Immature natural killer cell (primary cell): ENCODE measurements at places on chromosomes 1 and 21.

- DNase-seq, result no peak
Measured at GRCh38 chr1:3293563-3294080, 160.8 kb upstream of the ARHGEF16 start.

DNA sequence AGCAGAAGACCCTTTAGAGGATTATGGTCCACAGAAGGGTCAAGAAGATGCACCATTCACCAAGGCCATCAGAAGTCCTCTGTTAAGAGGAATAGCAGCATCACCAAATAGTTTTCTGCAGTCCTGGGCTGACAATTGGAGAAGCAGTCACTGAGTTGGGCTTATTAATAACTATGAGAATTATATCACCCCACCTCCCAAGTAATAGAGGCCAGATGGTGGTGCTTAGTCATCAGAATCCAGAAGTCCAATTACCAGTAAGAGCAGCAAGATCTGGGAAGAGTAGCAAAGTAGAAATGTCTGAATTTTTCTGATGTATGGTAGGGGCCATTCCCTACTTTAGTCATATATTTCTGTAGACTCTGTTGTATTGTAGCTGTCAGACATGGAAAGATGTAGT, 6.1 kb upstream of the PSMA5 start:
- no peak for DNase-seq

DNA sequence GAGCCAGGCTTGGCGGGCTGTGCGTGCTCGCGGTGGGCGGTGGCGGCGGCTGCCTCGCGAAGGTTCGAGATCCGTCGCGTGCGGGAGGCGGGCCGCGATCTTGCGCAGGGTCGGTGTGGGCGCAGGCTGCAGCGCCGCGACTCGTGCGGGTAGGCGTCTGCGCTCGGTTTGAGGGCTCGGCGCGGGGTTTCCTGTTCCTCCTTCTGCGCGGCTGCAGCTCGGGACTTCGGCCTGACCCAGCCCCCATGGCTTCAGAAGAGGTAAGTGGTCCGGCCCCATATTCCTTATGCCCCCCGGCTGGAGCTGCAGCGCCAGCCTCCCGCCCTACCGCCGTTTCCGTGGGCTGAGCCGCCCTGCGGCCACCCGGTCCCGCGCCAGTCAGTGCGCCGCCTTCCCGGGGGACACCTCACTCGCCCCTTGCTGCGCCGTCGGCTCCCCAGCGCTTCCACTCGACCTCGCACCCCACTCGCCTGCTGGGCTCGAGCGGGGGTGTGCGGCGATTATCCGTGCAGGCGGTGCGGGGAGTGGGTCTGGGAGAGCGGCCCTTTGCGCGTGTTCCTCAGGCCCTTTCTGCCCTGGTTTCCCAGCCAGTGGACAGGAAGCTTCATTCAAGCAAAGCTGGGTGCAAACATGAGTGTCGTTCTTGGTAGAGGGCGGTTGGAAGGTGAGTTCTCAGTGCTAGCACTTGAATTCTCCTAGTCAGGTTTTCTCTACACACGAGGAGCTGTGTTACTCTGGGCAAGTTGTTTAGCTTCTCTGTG, at the start of gene CACYBP:
Gene CACYBP, plus strand, starts transcription at position 12 of the 761 bp plus-strand sequence. Its CDS starts 234 bp downstream, at position 246.
- no peak for DNase-seq

- DNase-seq, result no peak
Measured at GRCh38 chr1:70745199-70745598, 302.4 kb downstream of the PTGER3 start.

DNA sequence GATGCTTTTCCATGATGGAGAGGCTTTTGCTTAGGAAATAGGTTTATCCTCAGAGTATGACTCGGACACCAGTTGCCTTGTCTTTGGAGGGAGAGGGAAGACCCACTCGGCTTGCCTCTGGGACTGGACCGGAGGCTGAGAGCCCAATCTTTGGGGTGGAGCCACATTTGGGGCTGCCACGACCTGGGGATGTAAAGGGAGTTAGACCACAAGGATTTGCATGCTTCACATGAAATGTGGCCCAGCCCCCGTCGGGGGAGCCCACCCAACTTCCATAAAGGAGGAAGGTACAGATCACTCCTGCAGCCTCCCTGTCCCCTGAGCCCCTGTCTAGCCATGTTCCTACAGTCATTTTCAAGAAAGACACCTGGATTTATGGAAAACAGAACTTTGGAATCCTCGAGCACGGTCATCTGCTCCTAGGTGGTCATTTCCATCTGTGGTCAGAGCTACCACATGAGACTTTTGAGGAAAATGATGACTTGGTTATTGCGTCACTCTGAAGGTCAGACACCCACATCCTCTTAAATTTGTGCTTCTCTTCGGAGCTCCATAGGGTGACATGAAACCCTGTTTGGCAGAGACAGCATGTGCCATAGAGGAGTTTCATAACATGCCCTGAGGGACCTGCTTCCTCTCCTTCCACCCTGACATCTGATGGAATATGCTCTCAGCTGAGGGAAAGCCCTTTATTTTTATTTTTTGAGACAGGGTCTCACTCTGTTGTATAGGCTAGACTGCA, 99.4 kb upstream of the SLC45A1 start:
- no peak for DNase-seq

GRCh38 chr1:246301553-246302250, 205.4 kb downstream of the SMYD3 start:
- DNase-seq, result no peak

- no peak for DNase-seq
Measured at GRCh38 chr1:186066411-186066810, 308.6 kb downstream of the TPR start.

GRCh38 chr21:44888581-44889550, 15.4 kb upstream of the PTTG1IP start:
- no peak for DNase-seq

DNA sequence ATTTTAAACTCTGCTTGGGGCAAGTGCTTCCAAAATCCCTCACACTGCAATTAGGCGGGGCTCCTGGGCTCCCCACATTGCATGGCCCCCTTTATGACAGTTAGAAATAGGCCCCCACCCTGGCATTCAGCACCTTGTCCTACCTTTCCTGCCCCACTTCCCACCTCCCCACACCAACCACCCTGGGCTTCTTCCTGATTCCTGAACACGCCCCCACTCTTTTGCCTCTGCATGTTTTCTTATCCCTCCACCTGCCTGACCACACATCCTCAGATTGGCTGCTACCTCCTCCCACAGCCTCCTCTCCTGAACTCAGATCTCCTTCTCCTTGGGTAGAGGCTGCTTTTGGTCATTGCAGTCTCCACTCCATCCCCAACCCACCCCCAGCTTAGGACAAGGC, 1.5 kb downstream of the MOB3C start:
- DNase-seq, result no peak

GRCh38 chr1:1624443-1625403, 7.2 kb upstream of the MMP23B start:
- DNase-seq, result no peak

DNA sequence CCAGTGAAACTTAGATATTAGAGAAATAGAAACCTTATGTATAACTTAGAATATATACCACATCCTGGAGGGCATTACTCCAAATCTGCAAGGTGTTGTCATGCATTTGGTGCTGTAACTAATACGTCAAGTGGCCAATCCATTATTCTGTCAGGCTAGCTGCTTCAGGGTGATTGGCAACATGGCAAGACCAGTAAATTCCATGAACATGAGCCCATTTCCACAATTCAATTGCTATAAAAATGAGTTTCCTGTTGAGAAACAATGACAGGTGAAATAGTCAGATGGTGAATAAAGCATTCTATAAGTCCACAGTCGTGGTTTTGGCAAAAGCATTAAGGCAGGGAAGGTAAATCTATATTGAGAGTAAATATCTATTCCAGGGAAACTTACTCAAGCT, 566.0 kb downstream of the ADGRL2 start:
- DNase-seq, result no peak

DNA sequence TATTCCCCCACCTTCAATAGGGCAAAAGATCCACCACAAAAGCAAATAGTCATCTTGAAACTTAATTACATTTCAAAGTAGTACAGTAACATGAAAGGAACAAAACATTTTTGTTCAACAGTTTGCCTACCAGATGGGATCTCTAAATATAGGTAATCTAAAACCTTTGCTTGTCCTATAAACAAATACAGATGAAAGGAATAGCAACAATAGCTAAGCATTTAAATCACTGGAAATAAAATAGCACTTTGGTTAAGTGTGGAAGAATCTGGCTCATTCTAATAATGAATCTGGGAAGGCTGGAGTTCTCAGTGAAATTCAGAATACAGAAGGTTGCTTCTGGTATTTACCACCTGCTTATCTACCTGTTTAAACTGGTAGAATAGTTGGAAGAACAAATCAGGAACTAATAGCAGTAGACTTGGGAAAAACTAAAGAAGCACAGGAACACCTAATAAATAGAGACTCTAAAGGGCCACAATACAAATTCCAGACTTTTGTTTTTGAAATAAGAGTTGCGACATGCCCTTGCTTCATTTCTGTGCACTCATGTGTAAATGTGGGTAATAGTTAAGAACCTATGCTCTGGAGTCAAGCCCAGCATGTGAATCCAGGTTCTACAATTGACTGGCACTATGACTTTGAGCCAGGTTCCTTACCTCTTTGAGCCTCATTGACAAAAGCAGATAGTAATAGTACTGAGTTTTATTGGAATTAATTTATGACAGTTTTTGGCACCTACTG, 2.3 kb upstream of the LYPLAL1 start:
- DNase-seq, result no peak

GRCh38 chr1:1037366-1038327, 17.7 kb downstream of the AGRN start:
- no peak for DNase-seq

- no peak for DNase-seq
Measured at GRCh38 chr1:64687725-64688327, 57.0 kb upstream of the RAVER2 start.

GRCh38 chr21:25580912-25581260, 26.4 kb downstream of the MRPL39 start:
- no peak for DNase-seq

DNA sequence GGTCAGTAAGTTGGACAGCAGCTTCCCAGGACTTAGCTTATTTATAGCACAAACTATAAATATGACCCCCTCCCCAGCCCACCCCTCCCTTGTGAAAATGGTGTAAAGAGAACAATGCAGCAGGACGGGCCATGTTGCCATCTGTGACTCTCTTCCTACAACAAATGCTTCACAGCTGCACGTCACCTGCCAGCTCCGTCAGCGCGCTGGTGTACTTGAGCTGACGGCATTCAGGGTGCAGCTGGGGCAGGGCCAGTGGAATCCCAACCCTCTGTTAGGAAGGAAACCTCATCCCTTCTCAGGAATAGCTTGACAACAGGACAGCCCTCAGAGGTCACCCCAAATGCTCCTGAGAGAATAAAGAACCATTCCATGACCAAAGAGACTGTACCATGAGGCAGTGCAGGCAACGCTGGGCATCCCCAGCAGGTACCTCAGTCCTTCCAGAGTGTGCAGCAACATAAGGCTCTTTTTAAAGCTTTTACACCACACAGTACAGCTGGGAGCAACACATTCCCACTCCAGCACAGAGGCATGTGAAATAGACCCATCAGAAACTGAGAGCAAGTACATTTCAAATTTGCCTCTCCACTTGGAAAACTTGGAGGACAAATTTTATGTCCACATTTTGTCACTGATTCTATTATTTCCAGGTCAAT, 85.0 kb downstream of the ATP1A1 start:
- no peak for DNase-seq

DNA sequence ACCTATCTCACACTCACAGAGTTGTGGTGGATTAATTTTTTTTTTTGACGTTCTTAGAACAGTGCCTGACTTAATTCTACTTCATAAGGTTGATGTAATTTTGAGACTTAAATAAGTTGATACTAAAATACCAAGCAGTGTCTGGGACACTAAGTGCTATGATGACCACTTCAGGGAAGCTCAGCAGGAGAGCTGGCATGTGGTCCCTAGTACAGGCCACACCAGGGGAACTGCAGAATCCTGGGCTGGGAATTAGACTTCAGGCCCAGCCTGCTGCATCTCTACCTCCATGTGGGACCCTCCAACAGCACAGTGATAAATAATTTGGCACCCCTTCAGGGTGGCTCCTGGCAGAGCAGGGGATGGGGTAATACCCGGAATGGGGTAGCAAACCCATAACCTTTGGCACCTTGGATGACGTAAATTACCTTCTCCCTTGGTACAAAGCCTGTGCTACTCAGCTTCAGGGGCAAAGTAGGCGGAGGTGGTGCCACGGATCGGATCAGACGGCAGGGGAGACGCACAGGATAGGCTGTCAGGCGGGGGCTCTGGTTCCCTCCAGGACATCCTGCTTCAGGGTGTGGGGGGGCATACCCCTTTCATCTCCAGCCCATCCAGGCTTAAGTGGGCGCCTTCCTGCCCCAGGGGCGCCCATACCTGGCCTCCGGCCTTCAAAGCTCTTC, 4.8 kb downstream of the MFSD2A start:
- no peak for DNase-seq

DNA sequence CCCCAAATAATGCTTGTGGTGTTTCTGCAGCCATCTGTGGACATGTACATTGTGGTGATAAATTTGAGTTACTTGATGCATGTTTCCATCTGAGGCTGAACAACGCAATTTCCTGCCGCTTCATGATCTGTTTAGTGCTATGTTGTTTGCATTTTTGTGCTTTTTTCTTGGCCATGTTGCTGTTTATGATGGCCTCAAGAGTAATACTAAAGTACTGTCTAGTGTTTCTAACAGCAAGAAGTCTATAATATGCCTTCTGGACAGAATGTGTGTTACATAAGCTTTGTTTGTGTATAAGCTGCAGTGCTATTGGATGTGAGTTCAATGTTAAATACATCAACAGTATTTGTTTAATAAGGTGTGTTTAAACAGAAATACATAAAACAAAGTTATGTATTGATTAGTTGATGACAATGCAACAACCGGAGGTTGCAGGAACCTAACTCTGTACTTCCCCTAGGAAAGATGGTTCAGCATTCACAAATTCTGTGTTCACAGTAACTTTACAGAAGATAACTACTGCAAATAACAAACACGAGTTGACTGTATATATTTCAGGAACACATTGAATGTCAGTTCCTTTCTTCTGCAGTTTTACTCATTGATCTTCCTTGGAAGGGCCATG, 114.8 kb upstream of the USP24 start:
- no peak for DNase-seq

- DNase-seq, result no peak
Measured at GRCh38 chr1:29599071-29599470, 362.7 kb downstream of the PTPRU start.

DNA sequence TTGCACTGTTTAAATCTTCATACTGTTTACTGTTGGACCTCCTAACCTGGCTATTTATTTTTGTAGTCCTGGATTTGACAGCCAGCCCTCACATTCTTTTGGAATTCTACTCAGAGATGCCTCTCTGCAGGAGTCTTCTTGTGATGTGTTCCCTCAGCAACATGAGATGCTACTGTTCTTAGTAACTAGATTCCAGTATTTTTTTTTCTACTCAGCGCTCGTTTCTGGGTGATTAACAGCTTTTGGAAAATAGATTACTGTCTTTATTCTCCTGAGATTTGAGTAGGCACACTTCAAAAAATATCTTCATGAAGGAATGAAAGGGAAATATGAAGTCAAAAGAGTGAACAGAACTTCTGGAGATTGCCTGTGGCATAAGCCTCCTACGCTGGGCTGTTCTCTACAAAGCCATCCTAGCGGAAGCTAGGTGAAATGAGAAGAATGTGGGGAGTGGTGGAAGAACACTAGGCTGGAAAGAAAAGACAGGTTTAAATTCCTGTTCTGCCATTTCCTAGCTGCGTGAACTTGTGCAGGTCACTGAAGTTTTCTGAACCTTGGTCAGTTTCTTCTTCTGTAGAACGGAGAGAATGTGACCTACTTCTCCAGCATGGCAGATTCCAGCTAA, 75.9 kb downstream of the LRRC8C start:
- no peak for DNase-seq
